Astrocyte (in vitro differentiated cells and primary cell): ENCODE measurements at places on chromosomes 6 and 20. TPM values are rescaled to one million over a fixed set of nuclear protein-coding genes. Genes with fewer than 3 reads are reported as not detected.

DNA sequence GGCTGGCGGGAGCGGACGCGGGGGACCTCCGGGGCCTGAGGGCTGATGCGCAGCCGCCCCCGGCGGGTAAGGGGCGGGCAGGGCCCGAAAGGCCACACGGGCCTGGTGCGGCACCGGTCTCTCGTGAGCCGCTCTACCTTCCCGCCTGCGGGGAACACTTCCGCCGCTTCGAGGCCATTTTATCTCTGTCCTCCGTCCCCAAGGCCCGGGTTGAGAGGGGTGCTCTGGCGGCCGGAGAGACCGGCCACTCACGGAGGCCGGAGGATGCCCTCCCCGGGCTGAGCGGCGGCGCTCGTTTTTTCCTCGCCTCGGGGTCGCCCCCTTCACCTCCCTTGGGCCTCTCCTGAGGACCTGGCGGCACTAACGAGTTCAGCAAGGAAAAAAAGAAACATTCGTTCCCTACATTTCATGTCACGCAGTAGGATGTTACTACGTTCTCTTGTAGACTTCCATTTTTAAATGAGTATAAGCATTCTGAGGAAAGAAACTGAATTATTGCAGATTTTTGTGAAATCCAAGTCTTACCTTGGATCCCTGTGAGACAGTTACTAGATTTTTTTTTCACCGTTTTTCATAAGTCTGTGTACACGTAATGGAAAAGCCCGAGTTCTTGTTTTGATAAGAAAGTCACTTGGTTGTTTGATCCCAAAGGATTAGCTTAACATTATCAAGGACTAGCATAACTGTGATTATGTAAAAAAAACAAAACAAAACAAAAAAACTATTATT, 575 bp downstream of the WTAP start:
- H3K36me3 ChIP-seq, result no peaks in the 10 kb centered on the region
- no peaks in the 10 kb centered on the region for H3K27me3 ChIP-seq
- H3K4me3 ChIP-seq, result peak overlapping the region; percentile 84
- peaks cover 13% of the 10 kb centered on the region for H3K4me1 ChIP-seq

Gene HNF4A
- total RNA-seq, result not detected in 2 replicates

Gene LIN28B
- total RNA-seq, result 24.1 and 29.0 TPM in 2 replicates

Gene DPPA5
- total RNA-seq, result not detected in 2 replicates

DNA sequence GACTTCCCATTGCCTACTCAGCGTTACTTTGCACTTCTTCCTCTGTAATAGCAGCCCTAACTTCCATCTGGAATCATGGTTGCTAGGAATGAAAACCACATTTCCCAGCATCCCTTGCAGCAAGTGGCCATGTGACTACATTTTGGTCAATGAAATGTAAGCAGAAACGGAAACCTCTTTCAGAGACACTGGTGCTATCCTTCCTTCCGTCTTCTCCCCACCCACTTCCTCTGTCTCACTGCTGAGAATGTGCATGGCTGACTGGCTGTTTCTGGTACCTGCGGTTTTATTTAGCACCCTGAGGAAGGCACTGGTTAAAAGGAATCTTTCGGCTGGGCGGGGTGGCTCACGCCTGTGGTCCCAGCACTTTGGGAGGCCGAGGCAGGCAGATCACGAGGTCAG, 107.4 kb downstream of the SCML4 start:
- H3K4me1 ChIP-seq, result no peaks in the 10 kb centered on the region
- no peak overlapping the region for H3K4me3 ChIP-seq
- peaks cover 3% of the 10 kb centered on the region for H3K27me3 ChIP-seq
- no peak overlapping the region for H3K27ac ChIP-seq
- no peaks in the 10 kb centered on the region for H3K36me3 ChIP-seq
- no peak for DNase-seq

DNA sequence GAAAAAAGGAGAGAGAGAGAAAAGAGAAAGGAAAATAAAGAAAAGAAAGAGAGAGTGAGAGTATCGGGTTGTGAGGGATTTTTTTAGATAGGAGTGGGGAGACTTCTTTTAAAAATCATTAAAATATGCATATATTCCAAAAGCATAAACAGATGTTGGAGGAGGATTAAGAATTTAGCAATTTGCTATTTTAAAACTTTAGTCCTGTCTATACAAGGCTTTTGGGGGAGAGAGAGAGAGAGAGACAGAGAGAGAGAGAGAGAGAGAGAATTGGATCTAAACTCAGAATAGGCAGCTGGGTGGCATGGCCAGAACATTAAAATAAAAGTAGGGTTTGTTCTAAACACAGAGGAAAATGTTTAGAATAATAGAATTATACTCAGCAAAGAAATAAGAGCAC, 72.1 kb downstream of the SOD2 start:
- DNase-seq, result no peak
- no peaks in the 10 kb centered on the region for H3K4me1 ChIP-seq
- no peak overlapping the region for H3K27ac ChIP-seq

Gene BCAS1
- total RNA-seq, result 0.31 TPM in 1 of 2 replicates, not detected in the other

GRCh38 chr6:84763003-84763885, 1.2 kb downstream of the TBX18 start:
- H3K4me3 ChIP-seq, result peak overlapping the region; percentile 83
- H3K27ac ChIP-seq, result peak overlapping the region; percentile 78
- peaks cover 7% of the 10 kb centered on the region for H3K4me1 ChIP-seq
- no peaks in the 10 kb centered on the region for H3K36me3 ChIP-seq
- H3K27me3 ChIP-seq, result peaks cover 34% of the 10 kb centered on the region

GRCh38 chr6:4138186-4138585, 2.8 kb upstream of the ECI2 start:
- H3K27me3 ChIP-seq, result no peaks in the 10 kb centered on the region
- DNase-seq, result no peak
- H3K4me3 ChIP-seq, result no peak overlapping the region
- no peak overlapping the region for H3K27ac ChIP-seq
- no peaks in the 10 kb centered on the region for H3K36me3 ChIP-seq

GRCh38 chr6:151340219-151340978, 51.0 kb downstream of the ZBTB2 start:
- no peaks in the 10 kb centered on the region for H3K4me1 ChIP-seq
- H3K27me3 ChIP-seq, result no peaks in the 10 kb centered on the region
- peaks cover 23% of the 10 kb centered on the region for H3K36me3 ChIP-seq
- no peak overlapping the region for H3K4me3 ChIP-seq

GRCh38 chr20:47343007-47343472, 13.5 kb downstream of the ZMYND8 start:
- DNase-seq, result no peak
- H3K27ac ChIP-seq, result no peak overlapping the region
- H3K36me3 ChIP-seq, result peaks cover 6% of the 10 kb centered on the region
- no peak overlapping the region for H3K4me3 ChIP-seq

GRCh38 chr20:38604873-38605303, 3.3 kb downstream of the ARHGAP40 start:
- H3K4me1 ChIP-seq, result peaks cover 11% of the 10 kb centered on the region
- no peak overlapping the region for H3K27ac ChIP-seq
- H3K4me3 ChIP-seq, result no peak overlapping the region
- peaks cover 22% of the 10 kb centered on the region for H3K27me3 ChIP-seq

Gene MYL9
- 1,166 and 1,247 TPM in 2 replicates for total RNA-seq

- no peaks in the 10 kb centered on the region for H3K4me1 ChIP-seq
- no peaks in the 10 kb centered on the region for H3K36me3 ChIP-seq
- peak; percentile 16 for DNase-seq
- peaks cover 2% of the 10 kb centered on the region for H3K27me3 ChIP-seq
- no peak overlapping the region for H3K4me3 ChIP-seq
Measured at GRCh38 chr6:136510782-136511181, 39.4 kb downstream of the MAP7 start.

DNA sequence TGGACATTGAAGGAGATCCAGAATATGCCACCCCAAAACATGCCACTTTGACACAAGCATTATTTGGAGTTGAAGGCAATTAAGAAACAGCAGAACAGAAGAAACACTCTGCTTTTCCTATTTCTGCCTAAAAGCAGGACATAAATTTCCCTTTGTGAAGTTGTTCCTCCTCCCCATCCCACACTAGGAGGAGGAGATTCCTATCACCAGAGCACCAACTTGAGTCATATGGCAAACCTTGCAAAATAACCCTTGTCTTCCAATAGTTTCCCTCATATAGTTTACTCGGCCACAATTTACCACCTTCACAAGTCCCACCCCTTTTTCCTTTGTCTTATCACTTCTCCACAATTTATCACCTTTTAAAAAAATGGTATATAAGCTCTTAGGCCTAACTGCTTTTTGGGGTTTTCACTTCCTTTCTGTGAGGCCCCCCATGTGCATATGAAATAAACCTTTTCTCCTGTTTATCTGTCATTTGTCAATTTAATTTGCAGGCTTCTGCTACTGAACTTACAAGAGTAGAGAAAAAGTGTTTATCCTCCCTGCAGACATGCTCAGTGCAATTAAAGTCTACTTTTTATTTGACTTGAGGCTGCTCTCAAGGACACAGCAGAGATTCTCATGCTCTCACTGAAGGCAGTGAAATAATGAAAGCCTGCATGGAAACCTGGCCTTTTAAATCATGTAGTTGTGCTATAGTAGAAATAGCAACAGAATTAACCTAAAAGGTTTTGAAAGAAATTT, 2.8 kb upstream of the RAB23 start:
- no peak overlapping the region for H3K4me3 ChIP-seq
- peak; percentile 57 for DNase-seq
- H3K27ac ChIP-seq, result no peak overlapping the region
- H3K27me3 ChIP-seq, result no peaks in the 10 kb centered on the region
- no peaks in the 10 kb centered on the region for H3K36me3 ChIP-seq
- H3K4me1 ChIP-seq, result peaks cover 10% of the 10 kb centered on the region

- DNase-seq, result peak; percentile 96
- H3K36me3 ChIP-seq, result no peaks in the 10 kb centered on the region
- H3K27ac ChIP-seq, result peak overlapping the region; percentile 44
Measured at GRCh38 chr6:45609141-45609638, 231.5 kb upstream of the SUPT3H start.

Gene DEF6
- 2.2 and 3.3 TPM in 2 replicates for total RNA-seq

Gene SYTL3
- 0.82 and 1.2 TPM in 2 replicates for total RNA-seq

DNA sequence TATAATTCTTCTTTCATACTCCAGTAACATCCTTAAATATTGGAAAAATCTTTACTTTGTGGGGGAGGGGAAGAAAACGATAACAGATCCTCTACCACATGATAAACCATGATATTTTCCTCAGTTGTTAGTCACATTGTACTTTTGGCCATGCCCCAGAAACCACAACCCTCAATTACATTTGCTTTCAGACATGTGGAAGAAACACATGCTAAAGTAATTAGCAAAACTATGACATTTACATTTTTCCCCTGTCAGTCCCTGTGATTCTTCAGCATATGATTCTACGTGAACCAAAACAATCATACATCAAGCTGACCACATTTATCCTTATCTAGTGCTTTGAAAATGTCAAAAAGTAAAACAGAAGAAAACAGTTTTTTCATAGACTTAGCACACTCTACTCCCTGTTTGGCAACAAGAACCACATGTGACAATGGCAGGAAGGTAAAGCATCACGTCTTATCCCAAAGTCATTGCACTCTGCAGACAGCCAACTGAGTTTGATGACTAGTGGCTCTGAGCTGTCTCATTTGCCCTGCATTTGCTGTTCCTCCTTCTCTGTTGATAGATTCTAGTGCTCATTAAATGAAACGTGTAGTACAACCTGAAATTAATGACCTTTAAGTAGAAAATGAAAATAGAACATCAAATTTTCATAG, 505.8 kb upstream of the MARCKS start:
- no peaks in the 10 kb centered on the region for H3K36me3 ChIP-seq
- H3K27me3 ChIP-seq, result no peaks in the 10 kb centered on the region
- H3K4me3 ChIP-seq, result no peak overlapping the region
- H3K4me1 ChIP-seq, result peaks cover 41% of the 10 kb centered on the region
- DNase-seq, result peak; percentile 92

Gene PNLDC1
- total RNA-seq, result 0.11 TPM in 1 of 2 replicates, not detected in the other

DNA sequence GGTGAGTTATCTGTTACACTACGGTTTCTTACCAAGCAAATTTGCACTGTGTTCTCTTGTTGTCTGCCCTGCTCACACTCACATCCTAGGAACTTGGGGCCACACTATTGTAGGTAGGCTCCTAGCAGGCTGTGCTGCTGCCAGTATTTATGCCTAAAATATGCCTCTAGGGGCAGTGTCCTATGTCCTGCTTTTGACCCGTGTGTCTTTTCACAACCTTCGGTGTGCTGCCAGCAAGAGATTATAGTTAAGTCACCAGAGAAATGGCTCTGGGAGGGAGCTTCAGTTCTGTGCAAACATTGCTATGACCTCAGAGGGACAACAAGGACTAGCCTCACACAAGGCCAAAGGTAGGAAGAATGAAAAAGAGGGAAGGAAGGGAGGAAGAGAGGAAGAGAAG, 8.9 kb upstream of the TAAR5 start:
- no peak overlapping the region for H3K27ac ChIP-seq
- H3K4me3 ChIP-seq, result no peak overlapping the region
- no peak for DNase-seq
- H3K4me1 ChIP-seq, result no peaks in the 10 kb centered on the region

Gene EMILIN3
- total RNA-seq, result 0.20 TPM in 1 of 2 replicates, not detected in the other

DNA sequence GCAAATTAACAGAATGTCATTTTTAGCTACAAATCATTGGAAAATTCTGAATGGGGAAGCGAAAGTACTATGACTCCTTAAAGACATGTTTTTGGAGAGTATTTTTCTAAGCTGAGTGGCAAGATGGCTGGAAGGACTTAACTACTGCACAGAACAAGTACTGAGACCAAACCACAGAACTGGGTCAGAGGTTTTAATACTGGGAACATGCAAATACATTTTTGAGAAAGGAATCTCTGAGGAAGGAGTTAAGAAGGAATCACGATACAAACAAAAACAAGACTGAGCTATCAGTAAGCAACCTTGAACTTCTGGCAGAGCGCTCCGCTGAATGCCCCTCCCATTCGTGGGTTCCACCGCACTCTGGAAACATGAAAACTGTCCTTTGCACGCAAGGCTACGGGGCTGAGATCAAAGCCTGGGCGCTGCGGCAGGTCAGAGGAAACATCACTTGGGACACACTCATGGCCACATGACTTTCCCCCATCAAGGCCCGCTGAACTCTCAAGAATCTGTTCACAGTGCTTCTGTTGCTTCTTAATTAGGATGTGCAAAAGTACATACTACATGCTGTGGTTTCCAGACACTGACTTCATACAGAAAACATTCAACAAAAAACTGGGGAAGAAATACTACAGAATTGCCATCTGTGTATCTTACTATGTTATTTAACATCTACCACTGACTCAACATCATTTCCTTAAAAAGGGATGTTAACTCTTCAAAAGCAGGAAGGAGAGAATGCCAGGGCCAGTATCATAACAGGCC, 27.8 kb downstream of the SLC23A2 start:
- peak overlapping the region; percentile 66 for H3K27ac ChIP-seq
- H3K36me3 ChIP-seq, result peaks cover 2% of the 10 kb centered on the region
- no peaks in the 10 kb centered on the region for H3K27me3 ChIP-seq
- H3K4me1 ChIP-seq, result peaks cover 14% of the 10 kb centered on the region

Gene EFCAB8
- total RNA-seq, result 0.41 and 0.65 TPM in 2 replicates
